ENCODE measurements at places on chromosomes 5 and 9.
A peak's percentile ranks its signal among the peaks of the same experiment; 100 is the strongest.

DNA sequence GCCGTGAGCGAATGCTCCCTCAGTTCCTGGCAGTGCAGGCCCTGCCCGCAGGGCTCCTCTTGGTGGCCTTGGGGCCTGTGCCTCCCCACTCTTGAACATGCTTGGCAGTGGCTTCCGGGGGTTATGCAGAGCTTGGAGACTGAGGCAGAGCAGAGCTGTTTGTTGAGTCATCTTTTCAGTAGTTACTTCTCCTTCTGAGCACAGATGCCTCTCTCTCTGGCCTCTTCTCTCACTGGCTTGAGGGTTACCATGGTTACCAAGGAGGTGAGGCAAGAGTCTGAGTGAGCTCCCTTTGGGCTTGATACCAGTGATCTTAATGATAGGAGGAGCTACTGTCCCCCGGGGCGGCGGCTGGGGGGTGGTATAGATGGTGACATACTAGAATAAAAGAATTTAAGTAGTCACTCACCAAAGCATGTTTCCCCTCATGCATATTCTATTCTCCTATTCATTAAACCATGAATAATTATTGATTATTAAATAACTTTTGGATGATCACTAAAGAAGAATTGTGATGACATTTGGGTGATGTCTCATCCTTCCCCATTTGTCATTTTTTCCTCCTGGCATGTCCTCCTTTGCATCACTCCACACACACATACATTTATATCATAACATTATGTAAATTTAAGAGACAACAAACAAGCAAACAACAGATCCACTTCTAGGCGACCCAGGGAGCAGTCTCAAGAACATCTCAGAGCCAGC is 111.1 kb downstream of the ARHGAP26 start:
- no peak for DNase-seq

DNA sequence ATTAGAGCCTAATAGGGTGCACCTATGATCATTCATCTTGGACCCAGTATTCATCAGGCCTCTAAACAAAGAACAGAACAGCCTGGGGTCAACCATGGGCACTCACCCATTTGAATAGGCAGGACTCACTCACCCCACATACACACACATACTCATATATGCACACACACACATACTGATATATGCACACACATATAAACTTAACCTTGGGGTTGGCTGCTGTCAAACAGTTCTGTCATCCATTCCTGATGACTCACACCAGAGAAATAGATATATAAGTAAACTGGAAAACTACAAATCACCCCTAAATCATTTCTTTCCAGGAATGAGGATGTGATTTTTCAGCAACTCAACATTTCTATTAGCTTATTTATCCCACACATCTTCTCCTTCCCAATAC is 51.3 kb downstream of the ARL15 start:
- no peak for DNase-seq

GRCh38 chr5:139774980-139775661 is 20.5 kb upstream of the PSD2 start:
- DNase-seq, result peak; percentile 79

- DNase-seq, result no peak
Measured at GRCh38 chr9:134624621-134625181, 16.9 kb upstream of the COL5A1 start.

- DNase-seq, result no peak
Measured at GRCh38 chr9:70412832-70413463, 1.5 kb downstream of the KLF9 start.

DNA sequence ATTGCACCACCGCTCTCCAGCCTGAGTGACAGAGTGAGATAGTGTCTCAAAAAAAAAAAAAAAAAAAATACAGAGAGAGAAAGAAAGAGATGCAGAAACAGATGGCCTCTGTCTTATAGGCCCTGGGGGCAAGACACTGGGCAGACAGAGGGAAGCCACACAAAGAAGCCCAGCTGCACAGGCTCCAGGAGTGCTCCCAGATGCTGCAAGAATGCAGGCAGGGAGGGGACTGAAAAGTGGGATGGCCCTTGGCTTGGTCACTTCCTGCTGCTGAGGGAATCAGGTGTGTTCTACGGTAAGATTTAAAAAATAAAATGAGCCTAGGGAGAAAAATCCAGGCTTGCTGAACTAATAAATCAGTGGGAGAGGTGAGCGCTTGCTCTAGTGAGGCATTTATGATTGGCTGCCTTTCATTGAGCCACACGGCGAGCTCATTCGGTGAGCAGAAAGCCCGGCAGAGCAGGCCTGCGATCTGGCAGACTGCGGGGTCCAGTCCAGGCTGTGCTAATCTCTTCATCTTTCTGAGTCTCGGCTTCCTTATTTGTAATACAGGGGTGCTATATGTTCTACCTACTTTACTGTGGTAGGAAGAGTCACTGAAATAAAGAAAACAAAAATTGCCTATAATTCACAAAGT is 80.6 kb downstream of the RAD23B start:
- DNase-seq, result no peak

DNA sequence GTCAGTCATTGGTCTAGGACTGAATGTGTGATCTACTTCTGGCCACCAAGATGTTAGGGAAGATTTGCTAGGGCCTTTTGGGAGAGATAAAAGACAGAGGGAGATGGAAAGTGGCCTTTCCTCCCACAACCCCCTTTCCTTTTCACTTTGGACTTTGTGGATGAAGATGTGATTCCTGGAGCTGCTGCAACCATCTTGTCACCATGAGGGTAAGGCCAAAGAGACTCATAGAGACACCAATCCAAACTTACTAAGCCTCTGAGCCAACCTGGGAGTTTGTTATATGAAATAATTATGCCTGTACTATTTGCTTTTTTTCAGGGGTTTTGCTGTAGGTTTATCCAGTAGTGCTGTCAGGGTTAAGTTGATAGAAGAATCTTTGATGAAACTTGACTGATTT is 111.8 kb upstream of the SMIM23 start:
- DNase-seq, result no peak

DNA sequence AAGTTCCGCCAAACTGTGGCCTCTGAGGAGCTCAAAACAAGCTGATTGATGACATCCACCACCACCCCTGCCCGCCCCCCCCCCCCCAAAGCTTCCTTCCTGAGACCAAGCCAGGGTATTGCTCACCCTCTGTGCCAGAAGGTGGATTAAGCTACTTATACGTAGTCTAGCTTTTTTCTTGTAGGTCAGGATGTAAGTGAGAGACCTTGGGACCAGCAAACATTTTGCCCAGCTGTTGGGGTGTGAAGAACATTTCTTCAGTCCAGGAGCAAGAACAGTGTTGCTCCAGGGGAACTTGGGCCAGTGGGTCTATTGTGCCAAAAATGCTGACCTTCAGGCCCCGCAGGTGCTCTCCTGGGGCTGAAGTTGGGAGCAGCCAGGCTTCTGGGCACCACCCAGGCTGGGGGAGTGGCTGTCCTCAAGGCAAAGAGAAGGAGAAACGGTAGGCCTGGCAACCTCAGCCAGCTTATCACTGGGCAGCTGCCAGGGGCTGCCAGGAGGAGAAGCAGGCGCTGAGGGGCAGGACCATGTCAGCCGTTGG is 18.0 kb downstream of the NEURL1B start:
- DNase-seq, result no peak

DNA sequence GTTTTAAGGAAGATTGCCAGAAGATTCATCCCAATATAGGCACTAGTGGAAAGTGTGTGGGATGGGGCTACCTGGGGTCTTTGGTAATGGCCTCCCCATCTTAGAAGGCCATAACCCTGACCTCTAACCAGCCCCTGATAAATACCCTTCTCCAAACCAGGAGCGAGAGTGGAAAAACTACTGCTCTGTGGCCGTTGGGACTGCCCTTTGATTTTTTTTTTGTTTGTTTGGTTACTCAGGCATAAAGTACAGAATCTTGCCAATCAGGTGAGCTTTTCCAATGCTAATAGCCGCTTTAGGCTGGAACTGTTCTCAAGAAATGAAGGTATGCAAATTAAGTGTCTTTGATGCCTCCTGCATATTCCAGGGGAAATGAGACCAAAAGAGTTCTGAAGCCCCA is 153.7 kb downstream of the ADAMTS12 start:
- no peak for DNase-seq

DNA sequence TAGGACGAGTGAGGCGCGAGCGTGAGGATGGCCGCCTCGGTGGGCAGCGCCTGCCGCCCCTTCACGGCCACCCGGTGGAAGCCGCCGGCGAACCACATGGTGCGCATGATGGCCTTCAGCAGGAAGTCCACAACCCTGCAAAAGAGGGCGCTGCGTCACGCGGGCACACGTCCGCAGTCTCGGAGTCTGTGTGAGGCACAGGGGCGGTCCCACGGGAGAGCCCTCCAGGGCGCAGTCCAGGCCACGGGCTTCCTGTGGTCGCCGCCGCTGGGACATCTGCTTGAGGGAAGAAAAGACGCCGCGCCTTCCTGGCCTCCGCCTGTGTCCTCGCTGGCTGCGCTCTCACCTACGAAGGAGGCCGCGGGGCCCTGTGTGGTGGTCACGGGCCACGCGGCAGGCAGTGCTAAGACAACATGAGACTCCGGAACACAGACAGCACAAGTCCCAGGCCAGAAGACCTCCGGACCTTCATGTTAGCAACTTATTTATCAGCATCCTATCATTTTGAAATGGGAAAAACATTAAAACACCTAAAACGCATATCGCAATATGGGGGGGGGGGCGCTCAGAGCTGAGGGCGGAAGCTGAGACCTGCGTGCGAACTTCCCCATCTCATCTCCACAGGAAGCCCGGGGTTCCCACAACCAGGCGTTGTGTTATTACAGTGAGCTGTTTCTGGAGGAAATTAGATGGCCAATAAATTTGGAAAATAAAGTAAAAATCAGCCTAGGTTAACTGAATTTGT is 28.8 kb downstream of the LPCAT1 start:
- peak; percentile 36 for DNase-seq

DNA sequence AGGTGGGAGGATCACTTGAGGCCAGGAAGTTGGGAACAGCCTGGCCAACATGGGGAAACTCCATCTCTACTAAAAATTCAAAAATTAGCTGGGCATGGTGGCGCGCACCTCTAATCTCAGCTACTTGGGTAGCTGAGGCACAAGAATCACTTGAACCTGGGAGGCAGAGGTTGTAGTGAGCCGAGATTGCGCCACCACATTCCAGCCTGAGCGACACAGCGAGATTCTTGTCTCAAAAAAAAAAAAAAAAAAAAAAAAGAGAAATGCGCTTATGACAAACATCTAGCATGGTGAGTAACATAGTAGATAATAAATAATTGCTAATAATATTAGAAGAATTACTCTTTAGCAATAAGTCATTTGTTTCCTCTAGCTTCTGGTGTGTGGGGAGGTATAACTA is 25.9 kb downstream of the RUSC2 start:
- no peak for DNase-seq

- DNase-seq, result no peak
Measured at GRCh38 chr9:115234094-115234493, 116.1 kb upstream of the TNC start.

DNA sequence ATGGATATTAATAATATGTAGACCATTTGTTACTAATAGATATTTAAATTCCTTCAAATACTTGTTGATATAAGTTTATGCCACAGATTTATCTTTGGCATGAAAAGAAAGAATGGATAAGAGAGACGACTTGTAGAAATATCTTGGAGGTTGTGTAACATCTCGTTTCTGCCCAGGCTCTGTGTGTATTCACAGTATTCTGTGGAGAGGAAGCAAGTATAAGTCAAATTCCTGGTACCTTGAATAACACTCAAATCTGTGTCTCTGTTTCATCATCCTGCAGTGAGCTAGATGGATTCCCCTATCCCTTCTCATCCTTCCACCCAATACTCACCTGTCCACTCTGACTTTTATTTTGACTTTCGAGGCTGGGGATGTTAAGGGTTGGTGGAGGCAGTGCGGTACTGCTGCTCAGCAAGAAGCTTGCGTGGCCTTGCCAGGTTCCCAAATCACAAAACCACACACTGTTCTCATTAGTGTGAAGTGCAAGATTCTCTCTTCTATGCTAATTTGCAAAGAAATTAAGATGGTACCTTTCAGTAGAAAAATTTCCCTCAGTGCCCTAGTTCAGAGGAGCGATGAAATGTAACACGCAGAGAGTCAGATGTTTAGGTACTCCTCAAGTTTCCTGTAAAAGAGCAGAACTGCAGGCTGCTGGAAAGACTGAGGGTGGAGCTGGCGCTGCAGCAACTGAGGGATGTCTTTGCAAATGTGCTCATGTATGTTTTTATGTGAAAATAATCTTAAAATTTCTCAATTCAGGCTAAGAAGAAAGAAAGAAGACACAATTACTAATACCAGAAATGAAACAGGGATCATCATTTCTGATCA is 42.6 kb upstream of the ANKRD18A start:
- no peak for DNase-seq

DNA sequence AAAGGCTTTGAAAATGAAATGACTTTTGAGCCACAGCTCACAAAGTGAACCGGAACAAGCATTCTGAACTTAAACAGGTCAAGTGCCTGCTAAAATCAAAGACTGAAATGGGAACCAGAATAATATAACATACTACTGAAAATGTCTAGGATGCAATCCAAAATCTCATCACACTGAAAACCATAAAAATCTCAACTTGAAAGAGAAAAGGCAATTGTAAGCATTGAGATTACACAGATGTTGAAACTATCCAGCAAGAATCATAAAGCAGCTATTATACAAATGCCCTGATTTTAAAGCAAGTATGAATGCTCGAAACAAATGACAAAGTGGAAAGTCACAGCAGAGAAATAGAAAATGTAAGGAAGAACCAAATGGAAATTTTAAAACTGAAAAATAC is 211.5 kb upstream of the GAS1 start:
- no peak for DNase-seq

GRCh38 chr5:115542086-115542485 is 2.5 kb downstream of the FEM1C start:
- no peak for DNase-seq

GRCh38 chr5:38670878-38671277 is 114.4 kb upstream of the LIFR start:
- DNase-seq, result no peak

DNA sequence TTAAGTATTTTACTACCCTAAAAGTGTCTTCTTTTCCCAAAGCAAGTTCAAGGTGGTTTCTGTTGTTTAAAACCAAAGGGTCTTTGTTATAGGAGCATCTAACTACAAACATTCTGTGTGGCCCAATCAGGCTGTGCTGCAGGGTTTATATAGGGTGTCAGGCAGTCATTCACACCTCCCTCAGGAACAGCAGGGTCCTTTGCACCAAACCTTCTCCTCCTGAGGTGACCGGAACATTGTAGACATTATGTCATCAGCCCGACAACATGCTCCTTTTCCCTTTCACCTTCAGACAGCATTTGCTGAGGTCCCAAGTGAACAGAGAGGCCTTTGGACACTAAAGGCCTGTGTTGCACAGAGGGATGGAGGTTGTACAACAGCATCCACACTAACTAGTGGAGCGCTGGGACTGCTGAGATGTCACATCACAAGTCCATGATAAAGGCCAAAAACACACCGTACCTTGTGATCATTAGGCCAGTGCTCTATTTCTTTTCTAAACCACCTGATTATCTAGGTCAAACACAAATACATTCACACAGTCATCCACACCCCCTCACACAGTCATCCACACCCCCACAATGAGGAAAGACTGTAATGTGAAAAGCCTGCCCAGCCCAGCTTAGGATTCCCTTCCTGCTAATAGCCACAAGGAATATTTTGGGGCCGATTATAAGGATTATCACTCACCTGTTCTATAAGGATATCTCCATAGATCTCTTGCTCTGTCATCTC is 123.8 kb upstream of the VLDLR start:
- no peak for DNase-seq

- DNase-seq, result no peak
Measured at GRCh38 chr9:79946712-79947111, 374.9 kb downstream of the TLE4 start.

GRCh38 chr9:14515049-14515448 is 178.2 kb downstream of the ZDHHC21 start:
- no peak for DNase-seq

- DNase-seq, result no peak
Measured at GRCh38 chr9:24625097-24625496, 79.4 kb upstream of the IZUMO3 start.

All from stimulated activated CD8-positive, alpha-beta memory T cell treated with anti-CD3 and anti-CD28 coated beads, Interleukin-4, amount 100 ng/mL, for 24 hours (primary cell).